ENCODE measurements at places on chromosomes 5 and 9.

DNA sequence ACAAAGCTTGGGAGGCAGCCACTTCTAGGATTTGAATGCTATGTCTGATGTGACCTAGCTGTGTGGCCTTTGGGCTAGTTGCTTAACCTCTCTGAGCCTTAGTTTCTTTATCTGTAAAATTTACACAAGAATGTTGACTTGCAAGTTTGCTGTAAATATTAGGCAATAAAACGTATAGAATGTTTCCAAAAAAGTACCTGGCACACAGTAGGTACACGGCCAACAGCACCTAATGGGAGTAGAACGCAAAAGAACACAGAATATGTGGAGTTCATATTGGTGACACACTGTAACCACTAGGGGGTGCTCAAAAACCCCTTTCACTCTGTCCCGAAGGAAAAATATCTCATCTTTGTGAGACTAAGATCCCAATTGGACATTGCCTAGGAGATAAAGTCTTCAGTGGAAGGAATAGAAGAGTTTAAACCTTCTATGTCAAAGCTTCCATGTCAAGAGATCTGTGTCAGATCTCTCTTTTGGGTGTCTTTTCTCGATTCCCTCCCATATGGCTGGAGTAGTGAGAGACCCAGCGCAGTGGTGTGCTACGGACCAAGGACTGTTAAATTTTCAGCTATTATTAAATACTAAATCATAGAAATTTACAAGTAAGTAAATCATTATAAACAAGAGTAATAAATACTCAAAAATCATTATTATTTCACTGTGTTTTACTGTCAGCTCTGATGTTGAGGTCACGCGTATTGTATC, 145.4 kb upstream of the RAD23B start:
- DNase-seq: no peak

- no peak for DNase-seq
These were observed 51.1 kb downstream of the GCNT1 start for GRCh38 chr9:76510041-76510440.

GRCh38 chr9:14909961-14910805, at the start of gene FREM1:
TSS of gene FREM1 (minus strand) at chr9:14910428. CDS start at chr9:14868977, 41,451 bp downstream.
- no peak for DNase-seq

- DNase-seq: no peak
These were observed 219.0 kb upstream of the IRX1 start for GRCh38 chr5:3376611-3377010.

- DNase-seq: no peak
These were observed 69.0 kb downstream of the ADAMTSL1 start for GRCh38 chr9:18542837-18543405.
